ENCODE measurements at places on chromosomes 7 and 10. TPM values are rescaled to one million over a fixed set of nuclear protein-coding genes. Genes with fewer than 3 reads are reported as not detected.

Gene RHOBTB1
- not detected for total RNA-seq

Gene GPR15LG
- not detected for total RNA-seq

DNA sequence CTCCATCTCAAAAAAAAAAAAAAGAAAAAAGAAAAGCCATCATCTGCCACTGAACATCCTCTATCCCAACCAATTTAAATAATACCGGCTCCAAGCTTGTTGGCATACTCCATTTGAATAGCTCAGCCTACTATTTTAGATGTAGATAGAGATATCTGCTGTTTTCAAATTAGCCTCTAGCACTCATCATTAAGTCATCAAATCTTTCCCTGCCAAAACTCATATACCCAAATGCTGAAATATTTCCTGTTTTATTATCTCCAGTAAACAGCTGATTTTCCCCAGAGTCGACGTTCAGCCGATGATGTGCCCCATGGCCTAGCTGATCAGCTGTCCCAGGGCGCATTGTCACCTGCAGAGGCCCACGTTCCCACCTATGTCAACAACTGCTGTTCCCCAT is 34.5 kb upstream of the FRMD4A start:
- H3K4me1 ChIP-seq, result no peaks in the 10 kb centered on the region
- H3K4me3 ChIP-seq, result no peak overlapping the region
- H3K36me3 ChIP-seq, result no peaks in the 10 kb centered on the region
- H3K27me3 ChIP-seq, result peaks cover 24% of the 10 kb centered on the region
- DNase-seq, result no peak
- H3K27ac ChIP-seq, result no peak overlapping the region

GRCh38 chr10:52216852-52217251 is 97.2 kb upstream of the DKK1 start:
- no peaks in the 10 kb centered on the region for H3K4me1 ChIP-seq
- no peaks in the 10 kb centered on the region for H3K27me3 ChIP-seq
- H3K4me3 ChIP-seq, result no peak overlapping the region
- no peak overlapping the region for H3K27ac ChIP-seq
- no peaks in the 10 kb centered on the region for H3K36me3 ChIP-seq

- H3K27ac ChIP-seq, result no peak overlapping the region
- no peaks in the 10 kb centered on the region for H3K36me3 ChIP-seq
- peaks cover 5% of the 10 kb centered on the region for H3K4me1 ChIP-seq
- no peaks in the 10 kb centered on the region for H3K27me3 ChIP-seq
Measured at GRCh38 chr7:134187893-134188292, 60.8 kb downstream of the LRGUK start.

DNA sequence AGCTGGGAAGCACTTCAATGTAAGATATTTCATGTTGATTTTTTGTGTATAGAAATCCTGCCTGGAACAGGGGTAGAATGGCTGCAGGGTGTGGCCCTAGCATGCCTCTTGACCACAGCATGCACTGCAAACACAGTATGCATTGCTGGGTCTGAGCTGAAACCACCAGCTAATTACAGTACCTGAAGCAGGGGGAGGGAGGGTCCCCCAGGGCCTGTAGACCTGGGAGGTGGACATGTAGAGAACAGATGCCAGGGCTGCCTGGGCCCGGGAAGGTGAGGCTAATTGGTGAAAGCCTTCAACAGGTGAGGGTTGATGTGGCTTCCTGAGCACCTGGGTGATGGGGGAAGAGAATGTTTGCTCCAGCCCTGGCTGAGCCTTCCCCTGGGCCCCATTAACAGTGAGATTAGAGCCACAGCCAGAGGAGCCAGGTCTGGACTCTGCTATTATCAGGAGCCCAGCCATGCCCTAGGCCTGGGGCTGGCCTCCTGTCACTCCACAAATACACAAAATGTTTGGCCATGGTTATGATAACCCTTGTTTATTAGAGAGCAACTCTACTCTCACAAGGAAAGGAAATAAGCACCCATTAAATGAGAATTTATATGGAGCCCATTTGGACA is 83.3 kb downstream of the PLXNA4 start:
- H3K4me3 ChIP-seq, result no peak overlapping the region
- peaks cover 4% of the 10 kb centered on the region for H3K27me3 ChIP-seq
- DNase-seq, result no peak
- H3K4me1 ChIP-seq, result no peaks in the 10 kb centered on the region

DNA sequence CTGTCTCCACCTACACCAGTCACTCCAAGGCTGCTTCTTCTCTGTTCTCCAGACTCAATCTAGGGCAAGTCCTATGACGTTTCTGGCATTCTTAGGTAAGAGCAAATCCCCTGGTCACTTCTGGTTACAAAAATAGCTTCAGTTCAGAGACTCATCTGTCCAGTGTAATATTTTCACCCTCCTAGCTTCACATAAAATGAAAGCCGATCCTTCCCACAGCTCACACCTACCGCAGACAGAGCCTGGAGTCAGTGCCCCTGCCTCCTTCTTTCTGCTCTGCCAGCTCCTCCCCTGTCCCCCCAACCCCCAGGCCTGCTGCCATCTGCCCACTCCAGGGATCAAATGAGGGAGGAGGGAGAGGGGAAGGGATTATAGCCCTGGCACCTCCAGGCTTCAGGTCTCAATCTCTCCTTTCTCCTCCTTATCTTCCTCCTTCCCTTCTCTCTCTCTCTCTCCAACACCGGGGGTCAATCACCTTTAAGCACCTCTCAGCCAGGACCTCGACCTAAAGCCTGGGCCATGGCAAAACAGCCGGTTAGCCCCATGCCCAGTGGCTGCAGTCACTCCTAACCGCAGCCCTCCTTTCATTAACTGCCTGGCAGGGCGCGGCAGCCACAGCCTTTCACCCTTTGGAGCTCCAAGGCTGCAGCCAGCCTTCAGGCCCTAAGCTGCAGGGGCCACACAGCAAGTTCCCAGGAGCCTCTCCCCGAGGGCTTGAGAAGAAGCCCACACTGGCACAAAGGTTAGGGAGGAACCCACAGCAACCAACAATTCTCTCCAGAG is 292.6 kb upstream of the MGMT start:
- DNase-seq, result no peak
- H3K36me3 ChIP-seq, result no peaks in the 10 kb centered on the region
- H3K4me1 ChIP-seq, result no peaks in the 10 kb centered on the region

- no peak overlapping the region for H3K27ac ChIP-seq
- peaks cover 2% of the 10 kb centered on the region for H3K4me1 ChIP-seq
- H3K4me3 ChIP-seq, result no peak overlapping the region
- no peak for DNase-seq
- H3K36me3 ChIP-seq, result no peaks in the 10 kb centered on the region
- H3K27me3 ChIP-seq, result peaks cover 4% of the 10 kb centered on the region
Measured at GRCh38 chr10:88459530-88459929, 123.6 kb downstream of the RNLS start.

GRCh38 chr10:22002591-22003176 is 846 bp downstream of the DNAJC1 start:
- peaks cover 13% of the 10 kb centered on the region for H3K36me3 ChIP-seq
- no peak for DNase-seq
- H3K27me3 ChIP-seq, result peaks cover 9% of the 10 kb centered on the region
- H3K4me1 ChIP-seq, result peaks cover 30% of the 10 kb centered on the region
- H3K27ac ChIP-seq, result peak overlapping the region; percentile 93

DNA sequence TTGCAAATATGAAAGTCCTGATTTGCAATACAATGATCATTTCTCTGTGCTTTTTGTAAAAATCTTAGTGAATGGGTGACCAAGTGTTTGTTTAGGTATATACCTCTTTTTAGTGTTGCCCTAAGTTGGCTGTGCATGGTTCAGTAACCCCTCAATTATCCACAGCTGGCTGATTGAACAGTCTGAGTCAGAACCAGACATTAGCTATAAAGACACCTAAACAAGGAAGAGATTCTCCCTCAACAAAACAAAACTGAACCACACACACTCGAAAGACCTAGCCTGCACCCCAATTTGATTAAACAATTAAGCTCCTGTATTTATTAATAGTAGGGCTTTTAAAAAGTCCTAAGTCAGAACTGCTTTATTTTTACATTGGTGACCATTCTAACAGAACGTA is 2.8 kb downstream of the RSBN1L start:
- no peak for DNase-seq
- H3K36me3 ChIP-seq, result peaks cover 39% of the 10 kb centered on the region
- H3K4me1 ChIP-seq, result peaks cover 51% of the 10 kb centered on the region
- no peak overlapping the region for H3K27ac ChIP-seq
- peak overlapping the region; percentile 38 for H3K4me3 ChIP-seq
- no peaks in the 10 kb centered on the region for H3K27me3 ChIP-seq

- no peaks in the 10 kb centered on the region for H3K36me3 ChIP-seq
- no peak overlapping the region for H3K27ac ChIP-seq
- no peaks in the 10 kb centered on the region for H3K4me1 ChIP-seq
- peaks cover 5% of the 10 kb centered on the region for H3K27me3 ChIP-seq
- no peak for DNase-seq
Measured at GRCh38 chr7:134200970-134201369, 73.8 kb downstream of the LRGUK start.

- no peak overlapping the region for H3K27ac ChIP-seq
- no peak for DNase-seq
- H3K27me3 ChIP-seq, result peaks cover 21% of the 10 kb centered on the region
- H3K4me3 ChIP-seq, result no peak overlapping the region
Measured at GRCh38 chr7:106952658-106953231, 87.7 kb downstream of the PIK3CG start.

DNA sequence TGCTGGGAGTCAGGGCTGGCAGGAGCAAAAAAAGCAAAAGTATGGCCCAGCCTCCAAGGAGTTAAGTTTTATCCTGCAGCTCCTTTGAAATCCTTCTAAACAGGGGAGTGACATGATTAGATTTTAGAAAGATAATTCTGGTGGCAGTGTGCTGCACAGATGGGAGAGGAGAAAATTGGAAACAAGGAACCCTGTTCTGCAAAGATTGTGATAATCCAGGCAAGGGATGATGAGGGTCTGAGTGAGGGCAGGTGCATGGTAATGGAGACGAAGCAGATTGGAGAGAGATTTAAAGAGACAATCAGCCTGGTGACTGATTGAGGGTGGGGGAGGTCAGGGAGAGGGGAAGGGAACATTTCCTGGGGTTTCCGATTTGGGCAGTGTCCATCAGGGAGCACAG is 444.7 kb upstream of the PODXL start:
- no peak overlapping the region for H3K4me3 ChIP-seq
- H3K27ac ChIP-seq, result no peak overlapping the region
- H3K36me3 ChIP-seq, result no peaks in the 10 kb centered on the region
- no peaks in the 10 kb centered on the region for H3K27me3 ChIP-seq
- H3K4me1 ChIP-seq, result no peaks in the 10 kb centered on the region

DNA sequence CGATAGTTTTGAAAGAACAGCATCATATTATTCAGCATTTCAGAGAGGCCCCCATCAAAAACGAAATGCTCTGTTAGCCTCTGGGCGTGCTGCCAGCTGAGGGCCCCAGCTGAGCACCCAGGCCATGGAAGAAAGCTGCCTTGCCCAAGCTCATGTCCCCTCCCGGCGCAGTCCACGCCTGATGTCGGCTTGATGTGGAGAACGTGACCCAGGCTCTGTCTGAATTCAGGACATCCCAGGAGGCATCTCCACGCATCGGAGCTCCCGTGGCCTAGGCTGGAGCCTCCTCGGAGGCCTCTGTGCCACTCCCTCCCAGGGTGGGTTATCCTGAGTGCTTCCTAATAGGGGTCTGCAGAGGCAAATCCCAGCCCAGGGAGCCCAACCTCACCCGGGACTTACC is 218.3 kb upstream of the AKR1E2 start:
- no peak overlapping the region for H3K27ac ChIP-seq
- H3K4me3 ChIP-seq, result no peak overlapping the region
- DNase-seq, result no peak
- H3K36me3 ChIP-seq, result no peaks in the 10 kb centered on the region

GRCh38 chr7:82594665-82595064 is 151.1 kb upstream of the CACNA2D1 start:
- H3K27ac ChIP-seq, result no peak overlapping the region
- no peaks in the 10 kb centered on the region for H3K27me3 ChIP-seq
- no peak for DNase-seq
- H3K4me1 ChIP-seq, result no peaks in the 10 kb centered on the region
- no peaks in the 10 kb centered on the region for H3K36me3 ChIP-seq

DNA sequence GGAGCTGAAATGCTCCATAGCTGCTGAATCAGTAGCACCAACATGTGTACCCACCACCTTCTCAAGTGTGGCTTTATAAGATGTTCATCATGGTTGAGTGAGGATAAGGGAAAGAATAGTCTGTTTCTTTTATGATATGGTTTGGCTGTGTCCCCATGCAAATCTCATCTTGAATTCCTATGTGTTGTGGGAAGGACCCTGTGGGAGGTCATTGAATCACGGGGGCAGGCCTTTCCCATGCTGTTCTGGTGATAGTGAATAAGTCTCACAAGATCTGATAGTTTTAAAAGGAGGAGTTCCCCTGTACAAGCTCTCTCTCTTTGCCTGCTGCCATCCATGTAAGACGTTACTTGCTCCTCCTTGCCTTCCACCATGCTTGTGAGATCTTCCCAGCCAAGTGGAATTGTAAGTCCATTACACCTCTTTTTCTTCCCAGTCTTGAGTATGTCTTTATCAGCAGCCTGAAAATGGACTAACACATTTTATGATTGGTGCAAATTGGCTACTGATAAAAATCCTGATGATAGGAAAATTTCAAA is 799.9 kb downstream of the TNS3 start:
- no peak overlapping the region for H3K27ac ChIP-seq
- no peak overlapping the region for H3K4me3 ChIP-seq
- no peak for DNase-seq
- no peaks in the 10 kb centered on the region for H3K27me3 ChIP-seq
- no peaks in the 10 kb centered on the region for H3K36me3 ChIP-seq

DNA sequence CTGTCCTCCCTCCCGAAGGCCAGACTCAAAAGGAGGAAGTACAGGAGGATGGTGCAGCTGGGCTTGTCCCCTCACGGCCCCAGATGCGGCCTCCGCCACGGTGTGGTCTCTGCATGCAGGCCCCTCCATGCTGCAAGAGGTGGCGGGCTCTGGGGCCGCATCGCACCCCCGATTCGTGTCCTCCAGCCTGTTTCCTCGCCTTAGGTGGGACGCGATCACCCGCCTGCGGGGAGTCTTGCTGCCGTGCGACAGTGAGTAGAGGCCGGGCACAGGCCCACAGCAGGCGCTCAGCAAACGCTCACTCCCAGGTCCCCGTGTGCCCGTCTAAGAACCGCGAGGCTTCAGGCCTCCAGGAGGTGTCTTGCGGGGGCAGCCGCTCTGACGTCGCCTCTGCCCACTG is 13.9 kb upstream of the FAM20C start:
- no peak for DNase-seq
- H3K27me3 ChIP-seq, result no peaks in the 10 kb centered on the region
- H3K27ac ChIP-seq, result no peak overlapping the region

DNA sequence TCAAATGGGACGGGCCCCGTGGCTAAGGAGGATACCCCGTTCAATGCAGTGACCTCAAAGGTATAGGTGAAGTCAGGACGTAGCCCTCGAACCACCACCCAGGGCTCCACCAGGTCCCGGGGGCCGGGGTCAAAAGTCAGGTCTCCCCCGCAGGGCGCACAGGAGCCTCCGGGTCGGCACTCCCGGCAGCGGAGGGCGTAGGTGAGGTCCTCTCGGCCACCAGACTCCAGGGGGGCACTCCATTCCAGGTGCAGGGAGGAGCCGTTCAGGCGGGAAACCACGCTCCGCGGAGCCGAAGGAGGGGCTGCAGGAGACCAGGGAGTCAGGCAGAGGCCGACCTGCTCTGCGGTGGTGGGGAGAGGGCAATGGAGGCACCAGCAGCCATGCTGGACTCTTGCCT is 7.7 kb downstream of the EPHB4 start:
- H3K4me3 ChIP-seq, result no peak overlapping the region
- peaks cover 1% of the 10 kb centered on the region for H3K27me3 ChIP-seq
- no peak for DNase-seq

Gene PLAU
- 5.3 TPM for total RNA-seq

Measured in activated CD4-positive, alpha-beta memory T cell treated with anti-CD3 and anti-CD28 coated beads, Interleukin-2, amount 10 ng/mL, durations not matched to agents 7 days and 5 days (primary cell).